Stimulated activated CD8-positive, alpha-beta memory T cell treated with anti-CD3 and anti-CD28 coated beads, Interleukin-2, amount 100 ng/mL, for 48 hours (primary cell): ENCODE measurements at places on chromosomes 13 and 19.

DNA sequence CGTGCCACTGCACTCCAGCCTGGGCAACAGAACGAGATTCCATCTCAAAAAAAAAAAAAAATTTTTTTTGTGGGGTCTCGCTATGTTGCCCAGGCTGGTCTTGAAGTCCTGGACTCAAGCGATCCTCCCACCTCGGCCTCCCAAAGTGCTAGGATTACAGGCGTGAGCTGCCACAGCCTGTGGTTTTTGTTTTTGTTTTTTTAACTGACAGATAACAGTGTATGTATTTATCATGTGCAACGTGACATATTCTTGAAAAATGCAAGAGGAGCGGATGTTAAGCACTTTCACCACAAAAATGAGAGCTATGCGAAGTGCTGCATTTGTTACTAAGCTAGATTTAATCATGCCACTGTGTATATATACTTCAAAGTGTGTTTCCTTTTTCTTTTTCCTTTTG, 49.0 kb downstream of the ARHGEF18 start:
- DNase-seq, result no peak

DNA sequence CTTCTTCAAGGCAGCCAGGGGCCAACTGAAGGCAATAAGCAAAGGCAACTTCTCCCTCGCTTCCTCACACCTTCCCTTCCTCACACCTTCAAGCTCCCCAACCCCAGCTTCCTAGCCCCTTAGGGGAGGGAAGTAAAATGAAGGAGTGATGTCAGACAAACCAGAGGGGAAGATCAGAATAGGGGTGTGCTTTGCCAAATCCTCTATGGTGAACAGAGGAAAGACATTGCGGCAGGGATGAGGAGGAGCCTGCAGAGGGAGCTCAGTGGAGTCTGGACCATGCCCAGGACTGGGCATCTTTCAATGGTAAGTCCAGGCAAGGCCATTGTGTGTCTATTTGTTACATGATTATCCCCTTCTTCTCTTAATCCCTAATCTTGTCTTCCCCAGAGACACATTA, 164.0 kb downstream of the TSHZ3 start:
- DNase-seq, result no peak

DNA sequence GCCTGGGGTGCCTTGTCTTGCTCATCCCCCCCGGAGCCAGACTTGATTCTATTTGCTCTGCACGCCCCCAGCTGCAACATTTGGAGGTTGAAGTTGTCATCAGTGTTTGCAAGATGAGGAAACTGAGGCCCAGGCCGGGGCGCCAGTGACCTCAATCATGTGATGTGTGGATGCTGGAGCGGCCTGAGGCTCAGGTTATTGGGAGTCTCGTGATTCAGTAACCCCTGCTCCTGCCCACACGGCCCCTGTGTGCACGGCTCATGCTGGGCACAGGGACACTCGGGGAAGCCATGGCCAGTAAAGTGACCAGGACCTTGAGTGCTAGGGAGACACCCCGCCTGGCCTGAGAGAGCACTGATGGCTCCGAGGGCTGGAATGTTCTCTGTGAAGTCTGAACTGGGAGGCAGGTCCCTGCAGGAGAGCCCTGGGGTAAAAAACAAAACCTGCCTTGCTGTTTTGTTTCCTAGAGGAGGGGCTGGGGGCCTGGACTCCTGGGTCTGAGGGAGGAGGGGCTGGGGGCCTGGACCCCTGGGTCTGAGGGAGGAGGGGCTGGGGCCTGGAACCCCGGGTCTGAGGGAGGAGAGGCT, 1.9 kb downstream of the FGF21 start:
- no peak for DNase-seq

DNA sequence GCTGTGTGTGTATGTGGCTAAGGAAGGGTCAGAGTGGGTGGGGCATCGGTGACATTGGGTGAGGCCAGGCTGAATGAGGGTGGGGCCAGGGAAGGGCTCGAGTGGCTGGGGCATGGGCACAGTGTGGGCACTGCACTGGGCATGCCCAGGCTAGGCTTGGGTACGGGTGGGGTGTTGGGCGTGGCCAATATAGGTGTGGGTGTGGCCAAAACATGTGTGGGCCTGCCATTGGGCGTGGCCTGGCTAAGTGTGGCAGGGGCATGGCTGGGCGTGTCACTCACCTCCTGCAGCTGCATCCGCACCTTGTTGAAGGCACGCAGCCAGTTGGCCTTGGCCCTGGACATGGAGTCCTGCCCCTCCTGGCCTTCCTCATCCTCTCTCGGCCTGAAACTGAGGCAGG, 33.2 kb downstream of the UNC13A start:
- no peak for DNase-seq

- DNase-seq, result no peak
Measured at GRCh38 chr13:74253161-74253560, 119.0 kb upstream of the KLF12 start.

- DNase-seq, result no peak
Measured at GRCh38 chr13:43874504-43875092, 4.9 kb downstream of the CCDC122 start.

DNA sequence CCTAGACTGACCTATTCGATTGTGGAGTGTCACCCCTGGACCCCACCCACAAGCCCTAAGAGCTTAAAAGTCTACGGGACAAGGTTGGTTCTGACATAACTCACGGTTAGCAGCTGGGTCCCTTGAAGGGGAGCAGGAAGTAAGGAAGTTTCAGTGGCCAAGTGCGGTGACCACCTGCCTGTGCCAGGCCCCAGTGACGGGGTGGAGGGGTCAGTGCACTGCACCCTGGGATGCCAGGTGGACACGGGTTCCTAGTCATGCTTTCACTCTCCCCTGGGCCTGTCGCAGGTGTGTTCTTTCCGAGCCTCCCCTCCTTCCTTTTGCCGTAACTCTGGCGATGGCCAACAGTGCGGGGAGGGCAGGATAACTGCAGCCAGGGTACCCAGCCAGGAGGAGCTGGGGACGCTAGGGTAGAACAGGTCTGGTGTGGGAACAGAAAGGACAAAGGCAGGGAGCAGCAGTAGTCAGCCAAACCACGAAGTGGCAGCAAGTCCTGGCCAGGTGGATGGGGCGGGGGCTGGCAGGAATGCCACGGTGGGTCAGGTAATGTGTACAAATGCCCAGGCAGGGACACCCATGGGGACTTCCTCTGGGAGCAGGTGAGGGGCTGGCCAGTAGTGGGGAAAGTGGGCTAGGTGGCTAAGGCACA, 58.3 kb downstream of the RGCC start:
- no peak for DNase-seq

GRCh38 chr19:42242069-42242511, 312 bp downstream of the GSK3A start:
- no peak for DNase-seq

GRCh38 chr19:1396768-1397679, 4.3 kb downstream of the GAMT start:
- DNase-seq, result no peak
